ENCODE measurements at places on chromosomes 12 and 14. TPM values are rescaled to one million over a fixed set of nuclear protein-coding genes. Genes with fewer than 3 reads are reported as not detected.

Gene KRT72
- not detected for total RNA-seq

Gene MGST1
- 170 TPM for total RNA-seq

Gene KRT83
- not detected for total RNA-seq

Gene MGP
- total RNA-seq = 284 TPM

Gene TAS2R42
- total RNA-seq = not detected

DNA sequence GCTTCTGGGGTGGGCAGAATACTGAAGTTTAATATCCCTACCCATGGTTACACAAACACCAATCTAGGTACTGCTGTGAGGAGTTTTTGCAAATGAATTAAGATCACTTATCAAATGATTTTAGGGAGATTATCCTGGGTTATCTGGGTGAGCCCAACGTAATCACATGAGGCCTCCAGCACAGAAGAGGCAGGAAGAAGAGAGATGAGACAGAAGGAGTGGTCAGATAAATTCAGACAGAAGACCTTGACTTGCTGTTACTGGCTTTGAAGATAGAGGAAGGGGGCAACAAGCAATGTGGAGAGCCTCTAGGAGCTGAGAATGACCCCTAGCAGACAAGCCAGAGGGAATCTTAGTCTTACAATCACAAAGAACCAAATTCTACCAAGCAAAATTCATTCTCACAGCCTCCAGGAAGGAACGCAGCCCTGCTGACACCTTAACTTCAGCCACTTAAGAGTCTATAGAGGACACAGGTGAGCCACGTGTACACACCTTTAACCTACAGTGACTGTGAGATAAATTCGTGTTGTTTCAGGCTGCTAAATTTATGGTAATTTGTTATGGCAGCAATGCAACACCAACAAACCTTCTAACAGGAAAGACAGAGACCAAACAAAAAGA is 49.4 kb downstream of the FERMT2 start:
- DNase-seq = no peak

DNA sequence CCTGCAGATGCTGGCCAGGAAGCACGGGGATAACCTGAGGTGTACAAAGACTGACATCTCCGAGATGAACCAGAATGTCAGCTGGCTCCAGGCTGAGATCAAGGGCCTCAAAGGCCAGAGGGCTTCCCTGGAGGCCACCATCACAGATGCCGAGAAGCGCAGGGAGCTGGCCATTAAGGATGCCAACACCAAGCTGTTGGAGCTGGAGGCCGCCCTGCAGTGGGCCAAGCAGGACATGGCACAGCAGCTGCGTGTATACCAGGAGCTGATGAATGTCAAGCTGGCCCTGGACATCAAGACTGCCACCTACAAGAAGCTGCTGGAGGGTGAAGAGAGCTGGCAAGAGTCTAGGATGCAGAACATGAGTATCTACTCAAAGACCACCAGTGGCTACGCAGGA is 380.0 kb upstream of the USP15 start:
- no peak for DNase-seq

GRCh38 chr14:77098529-77099353 is 683 bp downstream of the CIPC start:
- DNase-seq = peak; percentile 30

DNA sequence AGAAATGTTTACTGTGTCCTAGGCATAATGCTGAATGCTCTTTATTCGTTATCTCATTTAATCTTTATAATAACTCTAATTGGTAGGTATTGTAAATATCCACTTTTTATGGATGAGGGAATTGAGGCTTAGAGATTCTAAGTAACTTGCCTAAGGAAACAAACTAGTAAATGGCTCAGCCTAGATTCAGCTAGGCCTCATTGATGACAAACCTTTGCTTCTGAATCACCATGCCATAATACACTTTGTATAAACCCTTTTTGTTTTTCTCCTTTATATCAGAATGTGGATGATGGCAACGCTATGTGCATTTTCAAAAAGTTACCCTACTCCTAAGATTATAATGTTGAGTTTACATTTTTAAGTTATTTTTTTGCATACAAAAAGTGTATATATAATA is 34.0 kb downstream of the MNAT1 start:
- no peak for DNase-seq

DNA sequence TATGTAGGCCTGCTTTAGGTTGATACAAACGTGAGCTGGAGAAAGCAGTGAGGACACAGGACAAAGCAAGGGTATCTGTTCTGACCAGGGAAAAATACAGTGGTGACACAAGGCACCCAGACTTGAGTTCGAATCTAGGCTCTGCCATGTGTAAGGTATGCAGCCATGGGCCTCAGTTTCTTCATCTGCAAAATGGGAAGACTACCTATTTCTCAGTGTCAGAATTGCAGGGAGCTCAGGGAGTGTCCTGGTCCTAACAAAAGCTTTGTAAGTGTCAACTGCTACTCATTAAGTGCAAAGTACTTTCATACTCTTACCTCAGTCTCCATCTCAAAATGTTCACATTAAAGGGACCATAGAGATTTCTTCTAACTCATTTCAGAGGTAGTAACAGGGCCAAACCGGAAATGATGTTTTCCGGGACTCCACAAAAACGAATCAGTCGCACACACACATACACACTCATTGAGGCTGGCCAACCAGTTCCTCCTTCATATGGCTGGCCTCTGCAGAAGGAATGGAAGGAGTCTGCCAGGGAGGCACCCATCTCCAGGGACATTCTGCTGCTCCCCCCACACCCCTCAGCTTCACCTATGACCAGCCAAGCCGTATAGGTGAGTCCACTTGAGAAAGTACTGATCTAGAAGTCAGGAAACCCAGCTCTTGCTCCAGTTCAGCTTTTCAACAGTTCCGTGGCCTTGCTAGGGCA is 7.8 kb downstream of the CTDSP2 start:
- peak; percentile 76 for DNase-seq

DNA sequence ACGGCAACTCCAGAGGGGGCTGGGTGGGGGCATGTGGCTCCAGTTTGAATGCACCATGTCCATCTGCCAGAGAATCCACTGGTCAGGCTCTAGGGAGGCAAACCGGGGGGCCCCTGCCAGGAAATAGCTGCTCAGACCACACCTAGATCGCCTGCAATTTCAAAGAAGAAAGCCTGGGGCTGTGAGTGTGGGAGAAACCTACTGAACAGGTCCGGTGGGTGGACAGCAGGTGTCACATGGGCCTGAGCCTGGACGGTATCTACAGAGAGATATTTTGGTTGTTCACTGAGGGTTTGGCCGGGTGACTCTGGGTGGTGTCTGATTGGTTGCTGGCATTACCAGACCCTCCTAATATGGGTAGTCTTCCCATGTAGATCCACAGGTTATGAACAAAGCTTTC is 32.0 kb downstream of the DAO start:
- DNase-seq = no peak

GRCh38 chr14:98173305-98173704 is 1098.7 kb downstream of the BCL11B start:
- DNase-seq = no peak

- DNase-seq = no peak
Measured at GRCh38 chr12:906062-906585, 43.4 kb downstream of the RAD52 start.

DNA sequence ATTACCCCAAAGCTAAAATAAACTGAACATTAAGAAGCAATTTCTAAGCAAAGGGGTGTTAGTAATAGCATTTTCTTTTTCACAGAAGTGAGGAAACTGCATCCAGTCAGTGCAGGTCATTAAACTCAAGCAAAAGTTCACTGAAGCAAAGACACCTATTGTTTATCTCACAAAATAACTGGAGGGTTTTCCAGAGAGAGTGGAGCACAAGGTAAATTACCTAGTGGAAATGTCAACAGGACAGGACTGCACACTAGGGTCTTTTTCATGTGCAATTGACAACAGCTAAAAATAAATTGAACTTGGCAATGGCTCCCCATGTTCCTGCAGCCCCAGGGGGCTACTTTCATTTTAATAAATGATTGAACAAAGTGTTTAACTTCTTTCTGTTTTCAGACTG is 742.0 kb downstream of the GALC start:
- DNase-seq = no peak

DNA sequence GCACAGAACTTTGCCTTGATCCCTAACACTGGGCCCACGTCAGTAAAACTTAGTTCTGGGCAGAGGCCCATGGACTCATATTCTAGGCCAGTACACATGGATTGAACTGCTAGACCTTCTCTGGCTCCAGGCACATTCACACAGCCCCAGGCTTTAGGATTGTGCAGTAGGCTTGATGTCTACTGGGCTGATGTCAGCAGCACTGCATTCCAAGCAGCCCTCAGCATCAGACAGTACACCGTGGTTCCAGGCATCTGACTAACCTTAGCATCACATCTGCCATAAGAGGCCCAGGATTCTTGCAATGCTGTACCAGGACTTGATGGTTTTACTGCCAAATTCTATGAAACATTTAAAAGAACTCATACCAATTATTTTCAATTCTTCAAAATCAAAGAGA is 301.9 kb downstream of the CCER1 start:
- no peak for DNase-seq

DNA sequence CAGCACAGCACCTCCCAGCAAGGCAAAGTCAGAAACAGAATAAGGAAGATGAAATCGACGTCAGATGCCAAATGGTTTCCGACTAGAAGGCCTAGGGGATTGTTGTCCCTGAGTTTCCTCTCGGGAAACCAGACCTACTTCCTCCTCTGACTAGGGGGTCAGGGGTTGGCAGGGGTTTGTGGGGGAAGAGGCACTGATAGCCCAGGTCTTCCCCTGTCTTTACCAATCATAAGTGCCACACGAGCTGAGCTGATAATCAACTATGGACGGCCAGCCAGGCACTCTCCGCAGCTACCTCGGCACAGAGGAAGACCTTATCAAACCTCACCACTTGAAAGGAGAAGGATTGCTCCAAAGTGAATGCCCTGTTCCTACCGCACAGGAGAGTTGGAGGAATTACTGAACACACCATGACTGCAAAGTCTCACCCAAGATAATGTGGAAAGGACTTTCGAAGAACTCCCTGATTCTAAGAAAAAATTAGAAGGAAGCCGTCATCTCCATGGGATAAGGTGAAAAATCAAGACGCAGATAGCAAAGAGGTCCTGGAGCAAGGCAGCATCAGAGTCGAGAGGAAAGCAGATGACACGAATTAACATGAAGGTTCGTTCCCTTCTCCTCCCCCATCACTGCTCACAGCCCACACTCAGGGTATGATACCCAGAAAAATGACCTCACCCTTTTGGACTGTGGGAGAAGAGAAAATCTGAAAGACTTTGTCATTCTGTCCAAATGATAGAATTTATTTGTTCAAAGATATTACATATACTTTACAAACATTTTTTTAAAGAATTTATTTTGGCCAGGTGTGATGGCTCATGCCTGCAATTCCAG is 77.7 kb upstream of the MED13L start:
- no peak for DNase-seq

DNA sequence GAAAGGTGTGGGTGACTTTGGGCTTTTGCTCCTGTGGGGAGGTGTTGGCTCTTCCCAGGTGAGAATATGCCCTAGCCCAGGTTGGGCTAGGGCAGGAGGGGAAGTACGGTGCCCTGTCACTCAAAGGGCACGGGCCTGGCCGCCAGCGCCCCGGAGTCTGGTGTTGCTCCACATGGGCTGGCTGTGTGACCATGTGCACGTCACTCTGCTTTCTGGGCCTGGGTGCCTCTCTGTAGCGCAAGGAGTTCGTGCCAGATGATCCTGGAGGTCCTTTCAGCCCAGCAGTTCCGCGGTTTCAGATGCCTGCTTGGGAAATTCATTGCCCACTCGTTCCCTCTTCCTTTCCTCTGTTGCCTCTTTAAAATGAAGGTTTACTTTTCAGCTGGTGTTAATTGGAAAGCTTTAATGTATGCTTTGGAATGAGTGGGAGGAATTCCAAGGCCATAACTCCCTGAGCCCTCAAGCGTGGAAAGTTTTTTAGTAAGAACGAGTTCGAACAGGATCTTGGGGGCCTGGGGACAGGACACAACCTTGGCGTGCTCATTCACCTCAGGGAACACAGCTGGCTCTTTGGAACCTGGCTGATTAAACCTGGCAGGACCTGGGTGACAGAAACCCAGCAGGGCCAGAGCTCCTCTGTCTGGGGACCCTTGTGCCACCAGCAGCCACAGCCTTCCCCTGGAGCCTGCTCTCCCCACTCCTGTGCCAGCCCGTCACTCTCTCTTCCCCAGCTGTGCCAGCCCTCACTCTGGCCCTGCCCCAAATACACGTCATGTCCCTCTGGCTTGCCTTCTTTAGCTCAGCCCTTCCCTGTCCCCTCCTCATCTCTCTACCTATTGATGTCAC is 42.8 kb downstream of the TSPAN9 start:
- no peak for DNase-seq

DNA sequence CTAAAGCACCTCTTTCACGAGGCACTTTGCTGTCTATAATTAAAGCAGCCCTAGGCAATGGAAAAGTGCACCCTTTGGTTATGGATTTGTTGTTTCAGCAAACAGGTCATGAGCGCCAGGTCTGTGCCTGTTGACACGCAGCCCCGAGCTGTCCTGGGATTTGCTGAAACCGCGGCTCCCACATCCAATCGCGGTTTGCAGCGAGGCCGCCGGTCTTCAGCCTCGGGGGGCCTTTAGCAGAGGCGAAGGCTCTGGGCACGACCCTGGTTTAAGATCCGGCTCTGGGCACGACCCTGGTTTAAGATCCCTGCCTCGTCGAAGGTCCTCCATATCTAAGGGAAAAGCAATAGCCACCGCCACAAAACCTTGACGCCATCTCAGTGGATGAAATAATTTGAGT is 79.2 kb downstream of the GLT1D1 start:
- no peak for DNase-seq

DNA sequence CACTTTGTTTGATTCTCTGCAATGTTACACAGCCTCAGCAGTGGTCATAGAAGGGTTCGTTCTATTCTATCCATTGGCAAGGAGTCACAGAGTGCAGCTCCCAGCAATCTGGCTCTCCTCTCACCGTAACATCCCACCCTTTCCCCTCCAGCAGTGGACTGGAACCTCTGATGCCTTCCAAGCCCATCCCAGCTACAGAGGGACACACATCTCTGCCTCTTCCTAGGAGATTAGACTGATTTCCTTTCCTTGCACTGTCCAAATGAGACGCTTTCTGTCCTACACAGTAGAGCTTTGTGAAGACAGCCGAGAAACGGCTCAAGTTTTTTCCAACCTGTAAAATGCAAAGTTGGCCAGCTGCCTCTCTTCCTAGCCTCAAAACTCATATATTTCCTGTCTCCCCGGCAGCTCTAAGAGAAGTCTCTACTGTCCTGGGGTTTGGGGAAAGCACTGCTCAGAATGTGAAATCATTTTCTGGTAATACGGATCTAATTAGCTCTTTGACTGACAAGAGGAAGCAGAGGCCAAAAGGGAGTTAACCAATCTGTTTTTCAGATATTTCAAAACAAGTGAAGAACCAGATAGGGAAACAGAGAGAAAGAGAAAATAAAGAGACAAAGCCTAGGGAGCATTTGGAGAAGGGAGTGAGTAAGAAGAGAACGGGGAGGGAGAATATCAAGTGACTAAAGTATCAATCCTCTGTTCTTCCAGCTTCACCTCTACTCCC is 516 bp downstream of the NINJ2 start:
- no peak for DNase-seq

DNA sequence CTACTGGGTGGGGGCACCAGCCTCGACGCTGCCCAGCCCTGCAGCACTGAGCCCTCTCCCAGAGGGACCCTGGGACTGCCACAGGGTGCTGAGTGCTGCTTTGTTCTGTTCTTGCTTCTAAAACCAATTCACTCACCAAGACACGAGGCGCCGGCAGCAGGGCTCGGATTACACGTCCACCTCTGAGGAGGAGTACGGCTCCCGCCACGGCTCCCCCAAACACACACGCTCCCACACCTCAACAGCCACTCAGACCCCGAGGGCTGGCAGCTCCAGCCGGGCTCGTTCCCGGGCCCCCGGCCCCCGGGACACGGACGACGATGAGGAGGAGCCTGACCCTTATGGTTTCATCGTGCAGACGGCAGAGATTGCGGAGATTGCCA is 24.3 kb downstream of the CEP170B start:
- no peak for DNase-seq

All from endothelial cell of umbilical vein (primary cell).